Neuronal stem cell (in vitro differentiated cells): ENCODE measurements at places on chromosomes 16 and 17.

DNA sequence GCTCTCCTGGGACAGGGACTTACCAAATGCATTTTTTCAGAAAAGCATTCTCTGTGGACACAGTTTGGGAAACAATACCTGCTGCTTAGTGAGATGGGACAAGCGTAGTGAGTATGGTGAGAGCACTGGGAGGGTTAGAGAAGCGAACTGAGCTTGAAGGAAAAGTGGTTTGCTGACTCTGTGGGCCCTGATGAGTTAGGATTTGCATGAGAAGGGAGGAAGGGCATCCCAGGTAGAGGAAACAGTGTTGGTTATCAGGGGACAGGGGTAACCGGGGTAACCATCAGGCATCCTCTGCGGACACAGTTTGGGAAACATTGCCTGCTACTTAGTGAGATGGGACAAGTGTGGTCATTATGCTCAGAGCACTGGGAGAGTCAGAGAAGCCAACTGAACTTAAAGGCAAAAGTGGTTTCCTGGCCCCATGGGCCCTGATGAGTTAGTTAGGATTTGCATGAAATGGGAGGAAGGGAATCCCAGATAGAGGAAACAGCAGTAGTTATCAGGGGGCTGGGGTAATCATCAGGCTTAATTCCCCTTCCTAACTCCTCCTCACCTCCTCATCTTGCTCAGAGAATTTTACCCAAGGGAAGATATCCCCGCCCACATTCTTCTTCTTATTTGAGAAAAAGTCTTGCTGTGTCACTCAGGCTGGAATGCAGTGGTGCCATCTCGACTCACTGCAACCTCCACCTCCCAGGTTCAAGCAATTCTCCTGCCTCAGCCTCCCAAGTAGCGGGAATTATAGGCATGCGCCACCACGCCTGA lies 319.3 kb downstream of the RBFOX1 start:
- no peak for DNase-seq

- DNase-seq: no peak
Measured at GRCh38 chr17:13485327-13485726, 116.4 kb downstream of the HS3ST3A1 start.

GRCh38 chr17:30477774-30478115 lies 537 bp downstream of the GOSR1 start:
- DNase-seq: no peak

DNA sequence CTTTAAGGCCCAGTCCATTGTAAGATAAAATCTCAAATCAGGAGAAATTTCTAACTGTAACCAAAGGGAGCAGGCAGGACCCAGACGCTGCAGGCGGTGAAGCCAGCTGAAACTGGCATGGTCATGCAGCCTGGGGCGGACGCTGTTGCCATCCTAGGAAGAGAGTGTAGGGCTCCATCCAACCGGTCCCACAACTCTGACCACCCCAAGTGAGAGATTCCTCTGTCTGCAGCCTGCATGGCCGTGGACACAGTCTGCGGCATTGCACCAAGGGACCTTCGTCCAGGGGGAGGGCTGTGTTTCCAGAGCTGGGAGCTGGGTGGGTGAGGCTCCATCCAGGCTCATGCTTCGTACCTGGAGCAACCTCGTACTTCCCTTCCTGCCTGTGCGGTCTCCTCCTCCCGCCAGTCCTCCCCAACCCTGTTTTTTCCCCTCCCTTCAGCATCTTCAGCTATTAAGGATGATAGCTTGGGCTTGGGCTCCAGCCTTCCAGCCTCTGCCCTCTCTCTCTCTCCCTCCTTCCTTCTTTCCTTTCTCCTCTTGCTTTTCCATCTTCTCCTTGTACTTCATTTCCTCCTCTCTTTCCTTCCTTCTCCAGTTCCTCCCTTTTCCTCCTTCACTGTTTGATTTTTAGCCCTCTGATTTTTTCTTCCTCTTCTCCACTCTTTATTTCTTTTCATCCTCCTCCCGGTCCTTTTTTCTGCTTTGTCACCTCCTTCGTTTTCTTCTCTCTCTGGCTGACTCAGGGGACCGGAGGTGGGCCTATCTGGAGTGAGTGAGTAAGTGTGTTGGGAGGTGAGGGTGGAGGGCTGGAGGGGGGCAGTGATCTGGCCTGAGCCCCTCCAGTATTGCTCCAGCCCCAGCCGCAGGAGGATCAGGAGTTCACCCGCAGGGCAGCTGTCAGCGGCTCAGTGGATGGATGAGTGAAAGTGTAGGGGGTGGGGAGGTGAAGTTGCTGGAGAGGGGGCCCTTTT lies 17.0 kb upstream of the LHX1 start:
- DNase-seq: no peak

- peak; percentile 37 for DNase-seq
Measured at GRCh38 chr17:51119415-51120356, 982 bp downstream of the SPAG9 start.

- DNase-seq: no peak
Measured at GRCh38 chr17:43015579-43015978, 6.6 kb downstream of the VAT1 start.

GRCh38 chr17:4786106-4786511 lies at the start of gene VMO1:
VMO1 (minus strand) TSS chr17:4786364; CDS start chr17:4786352, 12 bp downstream.
- DNase-seq: no peak

DNA sequence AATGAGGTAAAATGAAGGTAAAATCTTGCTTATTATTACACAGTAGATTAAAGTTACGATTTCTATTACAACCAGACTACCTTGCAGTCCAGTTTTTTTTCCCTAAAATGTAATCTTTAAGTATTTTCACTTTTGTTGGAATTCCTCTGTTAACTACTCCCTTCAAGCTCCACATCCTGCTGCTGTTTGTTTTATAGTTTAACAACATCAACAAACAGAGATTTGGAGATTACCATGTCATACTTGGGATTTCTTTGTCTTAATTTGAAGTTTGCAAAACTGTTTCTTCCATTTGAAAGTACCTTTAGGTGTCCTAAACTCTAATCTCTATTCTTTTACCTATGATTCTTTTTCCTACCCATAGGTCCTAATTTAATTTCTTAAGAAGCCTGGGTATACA lies 83.3 kb downstream of the ABHD15 start:
- DNase-seq: no peak

DNA sequence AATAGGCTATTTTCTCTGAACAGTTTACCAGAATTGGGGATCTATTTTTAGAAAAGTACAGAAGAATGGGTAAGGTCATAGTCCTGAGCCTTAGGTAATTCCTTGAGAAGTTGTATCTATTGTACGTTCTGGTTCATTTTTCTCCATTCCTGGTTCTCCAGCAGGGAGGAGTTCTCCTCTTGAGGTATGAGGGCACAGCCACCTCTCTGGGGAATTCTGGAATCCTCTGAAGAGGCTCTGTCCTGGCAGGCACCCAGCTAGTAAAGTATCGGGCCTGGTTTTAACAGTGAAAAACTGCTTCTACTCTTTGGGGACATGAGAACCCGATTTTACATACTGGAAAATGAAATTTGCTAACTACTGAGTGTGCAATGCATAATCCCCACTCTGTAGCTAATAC lies 19.6 kb upstream of the PMFBP1 start:
- no peak for DNase-seq

- DNase-seq: no peak
Measured at GRCh38 chr17:63274146-63274545, 172.0 kb downstream of the CYB561 start.

DNA sequence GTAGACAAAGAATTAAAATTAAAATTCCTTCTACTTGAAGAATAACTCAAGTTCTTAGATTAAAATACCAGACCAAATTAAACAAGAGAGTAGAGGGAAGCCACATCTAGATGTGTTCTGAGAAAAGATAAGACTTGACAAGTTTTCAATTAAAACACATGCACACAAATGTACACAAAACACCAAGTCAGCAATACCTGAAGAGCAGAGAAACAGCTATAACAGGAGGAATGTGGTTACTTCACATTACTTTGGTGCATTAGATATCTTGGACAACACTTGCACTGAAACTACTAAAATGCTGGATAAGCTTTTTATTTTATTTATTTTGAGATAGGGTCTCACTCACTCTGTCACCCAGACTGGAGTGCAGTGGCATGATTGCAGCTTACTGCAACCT lies 113.9 kb downstream of the MAP2K4 start:
- DNase-seq: no peak
